ENCODE measurements at places on chromosomes 3 and 15.

- DNase-seq: no peak
Measured at GRCh38 chr3:121648219-121648958, 12.3 kb downstream of the HCLS1 start.

DNA sequence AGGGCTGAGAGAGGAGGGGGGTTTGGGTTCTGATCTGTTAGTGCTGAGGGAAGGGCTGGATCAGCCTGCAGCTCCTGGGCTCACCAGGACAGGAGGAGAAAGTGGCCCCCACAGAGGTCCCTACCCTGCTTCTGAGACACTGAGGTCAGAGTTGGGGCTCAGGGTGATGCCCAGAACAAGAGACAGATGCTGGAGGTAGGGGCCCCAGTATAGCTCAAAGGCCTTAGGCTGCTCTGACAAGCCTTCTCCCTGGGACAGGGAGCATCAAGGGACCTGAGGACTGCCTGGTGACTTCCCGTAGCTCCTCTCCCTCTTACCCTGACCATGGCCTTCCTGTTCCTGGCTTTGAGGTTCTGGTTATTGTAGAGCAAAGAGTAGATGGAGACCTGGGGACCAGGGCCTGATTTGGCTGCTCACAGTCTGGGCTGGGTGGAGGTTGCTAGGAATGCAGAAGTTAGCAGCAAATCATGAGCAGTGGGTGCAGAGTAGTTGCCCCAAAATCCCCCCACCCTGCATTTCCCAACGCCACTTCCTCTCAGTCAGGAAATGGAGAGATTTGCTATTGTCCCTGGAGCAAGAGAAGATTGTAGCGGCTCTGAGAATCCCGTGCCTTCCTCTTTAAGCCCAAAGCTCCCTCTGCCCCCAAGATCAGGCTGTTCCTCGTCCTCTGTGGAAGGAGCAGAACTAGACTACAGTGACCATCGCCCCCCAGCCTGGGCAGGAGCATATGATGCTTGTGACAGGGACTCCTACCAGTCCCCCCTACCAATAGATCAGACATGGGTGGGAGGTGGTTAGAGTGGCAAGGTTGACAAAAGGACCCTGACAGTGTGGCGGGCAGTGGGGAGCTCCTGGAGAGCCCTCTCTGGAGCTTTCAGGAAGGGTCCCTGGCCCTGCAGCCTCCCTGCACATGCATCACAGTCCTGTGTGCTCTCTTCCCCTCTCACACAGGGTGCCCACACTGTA lies 47.4 kb upstream of the SEC22A start:
- DNase-seq: no peak

DNA sequence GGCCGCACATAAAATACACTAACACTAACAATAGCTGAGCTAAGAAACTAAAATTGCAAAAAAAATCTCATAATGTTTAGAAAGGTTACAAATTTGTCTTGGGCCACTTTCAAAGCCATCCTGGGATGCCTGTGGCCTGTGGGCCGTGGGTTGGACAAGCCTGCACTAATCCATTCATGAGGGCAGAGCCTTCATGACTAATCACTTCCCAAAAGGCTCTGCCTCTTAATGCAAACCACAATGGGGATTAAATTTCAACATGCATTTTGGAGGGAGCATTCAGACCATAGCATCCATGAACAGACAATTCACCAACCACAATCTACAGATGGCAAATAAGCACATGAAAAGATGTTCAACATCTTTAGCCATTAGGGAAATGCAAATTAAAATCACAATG lies 128.2 kb downstream of the SUCLG2 start:
- no peak for DNase-seq

GRCh38 chr3:133776794-133777438 lies 28.7 kb upstream of the SRPRB start:
- no peak for DNase-seq
